Thoracic aorta (tissue), 2 donors: ENCODE measurements at places on chromosomes 6 and 20. TPM values are rescaled to one million over a fixed set of nuclear protein-coding genes. Genes with fewer than 3 reads are reported as not detected.

GRCh38 chr6:131989036-131989435 is 37.9 kb upstream of the CCN2 start:
- DNase-seq: no peak
- H3K4me1 ChIP-seq: peaks cover 7% of the 10 kb centered on the region
- H3K27me3 ChIP-seq: no peaks in the 10 kb centered on the region

DNA sequence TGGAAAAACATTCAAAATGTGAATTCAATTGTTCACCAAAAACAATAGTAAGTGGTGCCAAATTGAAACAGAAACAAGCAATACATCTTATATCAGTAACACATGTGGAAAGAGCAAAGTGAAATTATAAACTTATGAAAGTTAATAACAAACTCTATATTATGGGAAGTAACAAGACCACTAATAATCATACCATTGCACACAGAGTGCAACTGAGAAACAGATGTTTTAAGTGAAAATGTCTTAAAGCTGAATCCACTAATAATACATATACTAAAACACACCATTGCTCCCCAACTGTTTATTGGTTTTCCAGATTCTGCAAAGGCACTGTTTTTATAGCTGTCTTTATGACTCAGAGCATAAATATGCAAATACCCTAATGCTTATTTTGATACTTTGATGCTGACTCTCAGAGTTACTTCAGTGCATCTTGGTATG is 292.3 kb downstream of the RFPL4B start:
- no peak overlapping the region for H3K4me3 ChIP-seq
- no peaks in the 10 kb centered on the region for H3K36me3 ChIP-seq
- no peaks in the 10 kb centered on the region for H3K4me1 ChIP-seq
- H3K27me3 ChIP-seq: no peaks in the 10 kb centered on the region
- no peak overlapping the region for H3K27ac ChIP-seq

Gene VGLL2
- total RNA-seq: not detected

GRCh38 chr20:37728635-37728983 is 34.8 kb downstream of the CTNNBL1 start:
- H3K36me3 ChIP-seq: peaks cover 6% of the 10 kb centered on the region
- DNase-seq: no peak
- H3K27ac ChIP-seq: no peak overlapping the region
- H3K27me3 ChIP-seq: no peaks in the 10 kb centered on the region
- H3K4me1 ChIP-seq: peaks cover 9% of the 10 kb centered on the region

- no peak for DNase-seq
- no peaks in the 10 kb centered on the region for H3K36me3 ChIP-seq
- H3K27ac ChIP-seq: no peak overlapping the region
- H3K27me3 ChIP-seq: no peaks in the 10 kb centered on the region
- no peaks in the 10 kb centered on the region for H3K4me1 ChIP-seq
- H3K4me3 ChIP-seq: no peak overlapping the region
Measured at GRCh38 chr20:38700141-38700540, 24.1 kb upstream of the SLC32A1 start.

Gene CDH26
- 2.5 TPM for total RNA-seq

DNA sequence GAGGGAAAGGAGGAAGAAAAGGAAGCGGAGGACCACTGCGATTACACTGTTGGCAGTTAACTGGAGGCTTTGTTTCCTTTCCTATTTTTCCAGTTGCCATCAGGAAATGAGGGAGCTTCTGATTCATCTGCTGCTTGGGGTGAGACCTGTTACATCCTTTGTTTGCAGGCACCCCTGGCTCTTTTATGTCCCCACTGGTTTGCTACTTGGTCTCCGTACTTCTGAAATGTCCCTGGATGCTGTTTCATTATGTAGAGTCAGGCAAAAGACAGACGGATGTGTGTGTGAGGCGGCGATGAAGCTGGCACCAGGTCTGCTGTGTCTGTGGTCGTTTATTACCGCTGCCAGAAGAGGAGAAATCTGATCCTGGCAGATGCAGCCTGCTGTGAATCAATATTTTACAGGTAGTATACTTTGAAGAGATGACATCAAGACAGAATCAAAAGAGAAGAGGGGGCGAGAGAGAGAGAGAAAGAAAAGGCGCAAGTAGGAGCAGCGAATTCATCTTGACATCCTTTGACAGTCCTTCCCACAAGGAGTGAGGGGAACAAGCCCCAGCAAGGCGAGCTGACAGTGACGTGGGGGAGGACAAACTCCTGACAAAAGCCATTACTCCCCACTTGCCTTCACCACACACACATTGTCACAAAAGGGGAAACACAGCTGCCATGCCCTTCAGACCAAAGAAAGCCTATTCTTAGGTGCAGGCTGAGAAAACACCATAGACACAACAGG is 145.9 kb upstream of the FBXL4 start:
- no peak overlapping the region for H3K27ac ChIP-seq
- DNase-seq: no peak
- H3K4me1 ChIP-seq: no peaks in the 10 kb centered on the region
- H3K27me3 ChIP-seq: no peaks in the 10 kb centered on the region
- H3K4me3 ChIP-seq: no peak overlapping the region
- no peaks in the 10 kb centered on the region for H3K36me3 ChIP-seq

DNA sequence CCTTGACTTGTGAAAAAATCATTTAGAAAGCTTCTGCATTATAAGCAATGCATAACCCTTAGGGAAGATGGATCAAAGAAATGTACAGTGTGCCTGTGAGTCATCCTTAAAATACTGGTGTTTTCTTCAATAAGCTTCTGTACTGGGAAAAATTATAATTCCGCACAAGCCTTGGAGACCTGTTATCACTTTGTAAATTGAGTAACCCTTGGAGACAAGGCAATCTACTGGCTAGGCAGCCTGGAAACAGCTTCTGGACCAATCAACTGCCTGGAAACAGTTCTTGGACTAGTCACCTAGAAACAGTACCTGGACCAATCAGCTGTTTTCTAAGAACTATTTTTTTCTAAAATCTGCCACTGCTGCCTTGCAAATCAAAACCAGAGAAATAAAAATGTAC is 25.8 kb upstream of the RNGTT start:
- no peak for DNase-seq
- H3K27ac ChIP-seq: no peak overlapping the region
- no peaks in the 10 kb centered on the region for H3K36me3 ChIP-seq

DNA sequence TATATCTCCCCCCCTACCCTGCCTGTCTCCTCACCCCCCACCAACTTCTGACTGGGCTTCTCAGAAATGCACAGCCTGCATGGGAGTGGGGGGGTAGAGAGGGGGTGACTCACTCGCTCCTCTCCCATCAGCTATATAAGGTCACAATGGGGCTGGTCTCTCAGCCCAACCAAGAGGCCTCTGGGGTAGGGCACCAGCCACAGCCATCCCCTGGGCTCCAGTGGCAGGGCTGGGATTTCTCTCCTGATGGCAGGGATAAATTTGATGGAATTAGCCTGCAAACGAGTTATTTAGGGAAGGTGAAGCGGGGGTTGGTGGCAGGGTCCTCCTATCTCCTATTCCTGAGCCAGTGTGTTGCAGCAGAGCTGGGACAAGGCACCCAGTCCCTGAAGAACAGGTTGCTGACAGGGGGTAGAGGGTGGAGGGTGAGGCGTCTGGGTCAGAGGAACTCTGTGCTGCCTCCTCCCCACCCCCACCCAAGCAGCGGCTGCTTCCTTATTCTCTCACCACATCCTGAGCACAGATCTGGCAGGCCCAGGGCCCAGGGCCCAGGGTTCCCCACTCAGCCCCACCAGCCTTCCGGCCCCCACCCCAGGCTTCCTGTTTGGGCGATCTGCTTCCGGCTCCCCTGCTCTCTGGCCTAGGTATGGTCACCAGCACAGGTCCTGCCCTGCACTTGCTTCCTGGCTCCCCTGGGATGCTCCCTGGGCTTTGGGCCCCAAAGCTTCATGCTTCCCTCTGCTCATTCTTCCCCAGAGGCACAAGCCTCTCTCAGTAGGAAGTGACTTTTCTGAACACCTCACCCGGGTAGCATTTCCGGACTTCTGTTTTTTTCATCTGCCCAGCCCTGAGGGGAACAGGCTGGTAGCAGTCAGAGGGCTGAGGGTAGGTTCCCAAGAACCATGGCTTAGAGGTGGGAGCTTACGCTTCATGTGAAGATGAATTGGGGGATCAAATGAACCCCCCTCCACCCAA is 4.0 kb downstream of the PPP1R18 start:
- peaks cover 24% of the 10 kb centered on the region for H3K36me3 ChIP-seq
- H3K27ac ChIP-seq: peak overlapping the region; percentile 100
- peaks cover 50% of the 10 kb centered on the region for H3K4me1 ChIP-seq
- peak; percentile 72 for DNase-seq
- no peaks in the 10 kb centered on the region for H3K27me3 ChIP-seq

- no peak overlapping the region for H3K27ac ChIP-seq
- no peak overlapping the region for H3K4me3 ChIP-seq
- DNase-seq: no peak
- peaks cover 24% of the 10 kb centered on the region for H3K4me1 ChIP-seq
- H3K36me3 ChIP-seq: peaks cover 13% of the 10 kb centered on the region
- no peaks in the 10 kb centered on the region for H3K27me3 ChIP-seq
Measured at GRCh38 chr6:108851756-108852155, 3.5 kb downstream of the ARMC2 start.

Gene NEU1
- total RNA-seq: 35.2 TPM

- DNase-seq: no peak
- no peaks in the 10 kb centered on the region for H3K27me3 ChIP-seq
- H3K4me1 ChIP-seq: peaks cover 57% of the 10 kb centered on the region
- no peaks in the 10 kb centered on the region for H3K36me3 ChIP-seq
Measured at GRCh38 chr6:112249489-112249888, 4.9 kb downstream of the LAMA4 start.

DNA sequence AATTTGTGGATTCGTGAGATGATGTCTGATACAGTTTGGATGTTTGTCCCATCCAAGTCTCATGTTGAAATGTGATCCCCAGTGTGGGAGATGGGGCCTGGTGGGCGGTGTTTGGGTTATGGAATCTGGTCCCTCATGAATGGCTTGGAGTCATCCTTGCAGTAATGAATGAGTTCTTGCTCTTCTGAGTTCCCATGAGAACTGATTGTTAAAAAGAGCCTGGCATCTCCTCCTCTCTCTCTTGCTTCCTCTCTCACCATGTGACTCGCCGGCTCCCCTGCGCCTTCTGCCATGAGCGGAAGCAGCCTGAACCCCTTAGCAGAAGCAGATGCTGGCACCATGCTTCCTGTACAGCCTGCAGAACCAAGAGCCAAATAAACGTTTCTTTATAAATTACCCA is 30.5 kb upstream of the RPP40 start:
- H3K36me3 ChIP-seq: no peaks in the 10 kb centered on the region
- no peak overlapping the region for H3K27ac ChIP-seq
- H3K4me3 ChIP-seq: no peak overlapping the region
- DNase-seq: no peak
- H3K27me3 ChIP-seq: no peaks in the 10 kb centered on the region
- H3K4me1 ChIP-seq: no peaks in the 10 kb centered on the region

Gene HUS1B
- total RNA-seq: 0.71 TPM

GRCh38 chr6:119157506-119157815 is 79.0 kb upstream of the FAM184A start:
- no peak overlapping the region for H3K4me3 ChIP-seq
- H3K27me3 ChIP-seq: no peaks in the 10 kb centered on the region
- no peaks in the 10 kb centered on the region for H3K36me3 ChIP-seq
- no peak for DNase-seq

DNA sequence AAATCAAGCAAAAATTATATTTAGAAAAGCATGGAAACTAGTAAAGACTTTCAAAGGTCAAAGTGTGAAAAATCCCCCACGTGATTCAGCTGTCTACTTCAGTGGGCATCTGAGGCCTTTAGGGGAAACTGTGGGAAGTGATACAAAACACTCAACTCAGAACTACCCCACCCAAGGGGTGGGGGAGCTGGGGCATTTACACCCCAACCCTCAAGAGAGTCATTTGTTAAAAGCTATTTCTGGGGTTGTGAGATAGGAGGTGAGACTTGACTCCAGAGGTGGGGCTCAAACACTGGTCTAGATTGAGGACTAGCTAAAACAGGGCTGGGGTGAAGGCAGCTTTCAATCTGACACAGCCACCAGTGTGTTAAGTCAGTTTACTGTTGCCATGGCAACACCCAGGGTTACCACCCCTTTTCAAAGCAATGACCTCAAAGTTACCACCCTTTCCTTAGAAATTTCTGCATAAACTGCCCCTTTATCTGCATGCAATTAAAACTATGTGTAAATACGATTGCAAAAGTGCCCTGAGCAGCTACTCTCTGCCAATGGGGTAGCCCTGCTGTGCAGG is 9.9 kb upstream of the GTSF1L start:
- no peak overlapping the region for H3K4me3 ChIP-seq
- no peaks in the 10 kb centered on the region for H3K36me3 ChIP-seq

DNA sequence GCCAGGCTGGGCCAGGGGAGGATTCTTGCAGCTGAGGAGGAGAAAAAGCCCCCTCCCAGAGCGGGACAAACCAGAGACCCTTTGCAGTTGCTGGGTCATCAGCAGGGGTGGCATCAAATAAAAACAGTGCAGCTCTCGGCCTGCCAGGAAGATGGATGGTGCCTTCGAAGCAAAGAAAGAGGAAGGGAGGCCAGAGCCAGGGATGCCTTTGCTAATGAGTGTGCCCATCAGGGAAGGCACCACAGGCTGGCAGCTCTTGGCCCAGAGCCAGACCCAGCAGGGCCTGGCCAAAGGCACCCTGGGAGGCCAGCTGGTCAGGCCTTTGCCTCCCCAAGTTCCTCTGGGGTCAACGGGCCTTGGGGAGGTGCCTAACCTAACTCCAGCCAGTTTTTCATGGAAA is 26.3 kb upstream of the ZNF318 start:
- no peak overlapping the region for H3K4me3 ChIP-seq
- no peaks in the 10 kb centered on the region for H3K36me3 ChIP-seq
- no peak overlapping the region for H3K27ac ChIP-seq
- no peaks in the 10 kb centered on the region for H3K4me1 ChIP-seq
- DNase-seq: no peak

Gene CCM2L
- 2.7 TPM for total RNA-seq

DNA sequence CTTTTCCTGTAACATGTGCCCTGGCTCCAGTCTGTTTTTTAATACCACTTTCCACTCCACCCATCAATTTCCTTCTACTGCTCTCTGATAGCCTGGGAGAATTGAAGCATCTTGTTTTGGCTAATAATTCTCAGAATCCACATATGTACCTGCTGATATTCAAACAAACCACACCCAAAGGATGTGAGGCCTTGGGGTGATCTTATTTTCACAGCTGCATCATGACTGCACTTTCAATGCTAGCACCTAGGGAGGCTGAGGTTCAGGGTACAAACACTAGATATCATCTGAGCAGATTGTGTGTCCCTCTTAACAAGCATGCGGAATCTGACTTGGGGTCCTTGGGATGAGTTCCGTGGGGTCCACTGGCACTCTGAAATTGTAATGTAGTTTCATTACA is 12.7 kb downstream of the FNDC1 start:
- no peak overlapping the region for H3K27ac ChIP-seq
- peaks cover 3% of the 10 kb centered on the region for H3K4me1 ChIP-seq
- DNase-seq: no peak
- no peak overlapping the region for H3K4me3 ChIP-seq
- H3K27me3 ChIP-seq: no peaks in the 10 kb centered on the region
- no peaks in the 10 kb centered on the region for H3K36me3 ChIP-seq

GRCh38 chr6:135054226-135054568 is 425 bp downstream of the HBS1L start:
- peaks cover under 1% of the 10 kb centered on the region for H3K36me3 ChIP-seq
- H3K4me3 ChIP-seq: peak overlapping the region; percentile 85
- no peaks in the 10 kb centered on the region for H3K27me3 ChIP-seq
- peaks cover 10% of the 10 kb centered on the region for H3K4me1 ChIP-seq

- H3K27me3 ChIP-seq: no peaks in the 10 kb centered on the region
- no peaks in the 10 kb centered on the region for H3K36me3 ChIP-seq
- peaks cover 11% of the 10 kb centered on the region for H3K4me1 ChIP-seq
- no peak for DNase-seq
- no peak overlapping the region for H3K27ac ChIP-seq
Measured at GRCh38 chr20:13333793-13334192, 112.7 kb downstream of the ISM1 start.

Gene OR2J3
- not detected for total RNA-seq
